Activated effector memory CD4-positive, alpha-beta T cell treated with anti-CD3 and anti-CD28 coated beads, Interleukin-2, amount 50 U/mL, for 16 hours (primary cell): ENCODE measurements at places on chromosomes 5 and 9.

DNA sequence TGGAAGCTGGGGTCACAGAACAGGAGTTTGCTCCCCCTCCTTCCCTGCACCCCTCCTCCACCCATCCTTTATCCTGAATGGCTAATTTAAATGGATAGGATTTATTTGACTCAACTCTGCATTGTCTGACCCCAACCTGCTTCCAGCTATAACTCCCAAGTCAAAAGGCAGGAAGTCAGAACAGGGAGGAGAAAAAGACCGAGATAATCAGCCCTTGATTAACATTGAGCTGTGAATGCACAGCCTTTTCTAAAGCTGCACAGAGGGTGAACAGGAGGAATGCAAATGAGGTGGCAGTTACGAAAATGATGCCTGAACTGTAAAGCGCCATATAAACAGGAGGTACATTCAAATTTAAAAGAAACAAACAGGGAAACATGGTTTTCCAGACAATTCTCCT, 152.8 kb downstream of the SPOCK1 start:
- DNase-seq = no peak

DNA sequence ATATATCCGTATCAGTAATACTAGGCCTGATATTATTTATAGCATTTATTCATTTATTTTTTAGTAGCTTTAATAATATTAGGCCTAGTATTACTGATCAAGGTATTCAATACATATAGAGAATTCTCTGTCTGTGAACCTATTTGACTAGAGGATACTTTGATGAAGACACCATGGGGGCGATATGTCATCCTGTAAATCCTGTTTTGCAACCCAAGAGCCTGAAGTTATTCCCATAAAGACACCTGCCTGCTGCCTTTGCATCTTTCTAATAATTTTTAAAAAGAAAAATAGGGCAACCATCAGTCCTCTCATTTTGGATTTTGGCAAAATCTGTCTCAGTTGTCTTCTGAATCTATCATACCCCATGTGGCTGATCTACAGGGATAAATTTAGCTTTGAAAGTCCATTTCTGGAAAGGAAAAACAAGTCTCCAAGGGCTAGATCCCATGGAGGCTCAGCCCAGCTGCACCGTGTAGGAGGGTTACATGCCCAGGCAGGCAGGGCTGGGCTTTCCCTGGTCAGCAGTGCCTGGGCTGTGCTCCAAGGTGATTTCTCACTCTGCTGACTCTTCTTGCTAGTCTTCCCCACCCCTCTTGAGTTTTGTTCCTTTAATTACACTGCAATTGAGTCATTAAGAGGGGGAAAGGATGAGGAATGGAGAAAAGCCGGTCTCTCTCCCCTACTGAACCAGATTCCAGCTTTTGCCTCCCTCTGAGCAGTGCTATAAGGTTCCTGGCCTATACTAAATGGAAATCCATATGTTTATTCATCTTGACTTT, 169.0 kb downstream of the TRIM32 start:
- no peak for DNase-seq

GRCh38 chr9:88724331-88724730, 189.4 kb downstream of the NXNL2 start:
- DNase-seq = no peak

- no peak for DNase-seq
Observed at GRCh38 chr5:93145767-93146166, 435.3 kb downstream of the NR2F1-AS1 start.

DNA sequence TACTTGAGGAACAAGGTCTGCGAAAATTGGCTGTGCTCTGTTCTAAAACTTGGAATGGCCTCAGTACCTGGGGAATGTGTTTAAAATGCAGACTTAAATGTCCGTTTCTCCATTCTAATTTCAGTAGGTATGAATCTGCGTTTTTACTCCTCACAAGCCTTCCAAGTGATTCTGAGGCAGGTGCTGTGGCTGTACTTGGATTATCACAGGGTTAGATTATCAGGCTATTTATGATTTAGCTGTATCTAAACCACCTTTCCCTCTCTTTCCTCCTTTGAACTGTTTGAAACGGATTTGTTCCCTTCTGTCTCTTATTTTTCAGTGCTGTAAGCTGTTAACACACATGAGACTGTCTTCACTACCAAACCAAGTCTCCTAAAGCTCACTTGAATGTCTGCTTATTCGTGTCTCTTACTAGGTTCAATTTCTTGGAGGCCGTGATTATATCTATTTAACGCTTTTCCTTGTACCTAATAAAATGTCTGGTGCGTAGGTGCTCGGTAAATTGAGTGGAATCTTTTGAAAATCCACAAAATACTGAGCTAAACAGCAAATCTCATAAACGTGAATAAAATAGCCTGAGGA, 714 bp upstream of the CETN3 start:
- no peak for DNase-seq

- no peak for DNase-seq
Observed at GRCh38 chr5:139178935-139179334, 19.2 kb downstream of the SIL1 start.

- no peak for DNase-seq
Observed at GRCh38 chr5:124634741-124635323, 111.6 kb downstream of the ZNF608 start.

DNA sequence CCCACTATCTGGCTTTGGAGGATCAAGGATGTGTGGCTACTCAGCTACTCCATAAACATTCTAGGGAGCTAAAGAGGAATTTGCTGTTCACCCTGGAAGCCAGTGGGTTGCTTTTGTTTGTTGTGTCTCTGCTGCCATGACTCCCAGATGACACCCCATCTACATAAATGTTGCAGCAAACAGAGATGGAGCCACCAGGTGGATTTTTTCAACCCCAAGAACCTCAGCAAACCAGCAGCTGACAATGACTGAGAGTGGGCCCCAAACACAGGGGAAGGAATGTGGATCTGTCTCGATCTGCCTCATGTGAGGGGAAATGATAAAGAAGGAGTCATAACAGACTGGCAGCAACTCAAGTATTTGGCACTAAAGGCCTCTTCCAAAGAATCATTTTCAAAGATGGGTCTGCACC, 132.7 kb upstream of the TNC start:
- no peak for DNase-seq

DNA sequence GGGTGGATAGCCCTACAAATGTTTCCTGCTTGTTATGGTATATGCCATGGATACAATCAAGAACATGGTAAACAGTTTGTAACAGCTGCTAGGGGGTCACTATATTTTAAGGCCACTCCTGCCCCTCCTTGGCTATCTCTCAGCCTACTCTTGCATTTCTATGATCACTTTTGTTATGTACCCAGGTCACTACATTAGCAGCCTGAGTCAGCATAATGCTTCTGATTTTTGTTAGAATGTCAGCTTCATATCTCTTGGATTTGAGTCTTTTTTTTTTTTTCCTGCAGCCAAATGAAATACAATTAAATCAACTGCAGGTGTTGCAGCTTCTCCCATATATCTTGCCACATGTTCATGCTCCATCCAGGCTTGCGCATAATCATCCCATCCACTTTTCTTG, 629.7 kb upstream of the GRAMD2B start:
- no peak for DNase-seq

- DNase-seq = no peak
Observed at GRCh38 chr5:128913551-128913950, 51.7 kb upstream of the SLC27A6 start.

- DNase-seq = no peak
Observed at GRCh38 chr5:178418471-178419010, 171.7 kb downstream of the COL23A1 start.

DNA sequence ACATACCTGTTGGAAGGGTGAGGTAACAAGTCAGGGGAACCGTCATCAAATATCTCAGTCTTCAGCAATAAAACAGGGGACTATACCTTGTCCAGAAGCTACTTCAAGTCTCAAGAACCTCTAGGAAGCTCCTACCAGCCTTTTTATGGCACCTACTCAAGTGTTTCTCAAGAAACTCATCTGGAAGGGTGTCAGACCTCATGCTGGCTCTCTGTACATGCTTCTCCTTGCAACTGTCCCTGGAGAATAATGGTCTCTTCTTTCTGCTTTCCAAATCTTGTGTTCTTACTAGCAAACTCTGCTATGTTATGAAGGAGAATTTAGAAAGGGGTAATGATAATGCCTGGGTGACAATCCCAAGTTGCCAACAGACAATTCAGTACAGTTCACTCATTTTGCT, 8.3 kb upstream of the PTAR1 start:
- no peak for DNase-seq

DNA sequence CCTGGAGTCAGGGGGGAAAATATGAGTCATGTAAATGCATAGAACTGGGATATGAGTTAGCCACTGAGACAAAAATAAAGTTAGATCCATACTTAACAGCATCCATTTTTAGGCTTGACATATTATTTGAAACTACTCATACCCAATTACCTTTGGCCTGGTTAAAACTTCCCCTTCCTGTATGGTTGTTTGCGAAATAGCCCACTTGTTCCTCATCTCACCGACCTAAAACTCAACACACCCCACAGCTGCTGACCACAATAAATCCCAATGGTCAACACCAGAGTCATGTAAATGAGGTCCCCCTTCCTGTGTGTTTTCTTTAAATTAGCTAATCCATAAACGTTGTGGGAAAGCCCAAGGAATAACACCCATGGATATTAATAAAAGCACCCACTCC, 55.2 kb upstream of the TMEM215 start:
- DNase-seq = no peak

DNA sequence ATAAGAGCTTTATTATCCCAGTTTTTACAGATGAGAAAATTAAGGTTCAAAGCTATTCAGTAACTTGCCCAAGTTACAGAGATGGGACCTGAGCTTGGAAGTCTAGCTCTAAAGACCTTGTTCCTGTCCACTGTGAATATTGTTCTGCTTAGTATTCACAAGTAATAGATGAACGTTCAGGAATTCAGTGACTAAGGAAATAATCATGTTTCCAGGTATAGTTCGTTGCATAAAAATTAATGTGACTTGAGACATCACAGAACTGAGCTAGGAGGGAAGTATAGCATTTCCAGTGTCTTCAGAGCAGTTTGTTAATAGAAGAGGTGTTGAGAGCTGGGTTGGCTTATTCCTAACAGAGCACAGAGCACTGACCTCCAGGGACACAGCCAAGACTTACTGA, 136.1 kb downstream of the FGF1 start:
- no peak for DNase-seq

DNA sequence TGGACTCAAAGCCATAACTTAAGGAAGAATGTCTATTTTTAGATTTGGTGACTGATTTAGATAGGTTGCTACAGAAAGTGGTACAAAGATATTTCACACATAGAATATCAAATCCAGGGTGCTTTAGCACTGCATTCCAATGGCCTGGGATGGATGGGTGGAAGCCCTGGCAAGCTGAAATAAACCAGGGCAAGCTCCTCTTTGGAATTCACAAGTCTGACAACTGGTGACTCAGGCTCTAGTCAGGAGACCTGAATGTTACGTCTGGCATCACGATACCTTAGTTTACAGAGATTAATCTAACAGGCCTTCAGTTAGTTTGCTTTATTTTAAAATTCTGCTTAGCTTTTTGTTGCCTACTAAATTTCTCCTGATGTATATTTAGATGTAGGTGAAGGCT, 144.0 kb downstream of the TMC1 start:
- no peak for DNase-seq

GRCh38 chr5:151255621-151256286, 2.8 kb downstream of the GM2A start:
- no peak for DNase-seq

GRCh38 chr9:14661421-14662059, 31.7 kb downstream of the ZDHHC21 start:
- DNase-seq = no peak

DNA sequence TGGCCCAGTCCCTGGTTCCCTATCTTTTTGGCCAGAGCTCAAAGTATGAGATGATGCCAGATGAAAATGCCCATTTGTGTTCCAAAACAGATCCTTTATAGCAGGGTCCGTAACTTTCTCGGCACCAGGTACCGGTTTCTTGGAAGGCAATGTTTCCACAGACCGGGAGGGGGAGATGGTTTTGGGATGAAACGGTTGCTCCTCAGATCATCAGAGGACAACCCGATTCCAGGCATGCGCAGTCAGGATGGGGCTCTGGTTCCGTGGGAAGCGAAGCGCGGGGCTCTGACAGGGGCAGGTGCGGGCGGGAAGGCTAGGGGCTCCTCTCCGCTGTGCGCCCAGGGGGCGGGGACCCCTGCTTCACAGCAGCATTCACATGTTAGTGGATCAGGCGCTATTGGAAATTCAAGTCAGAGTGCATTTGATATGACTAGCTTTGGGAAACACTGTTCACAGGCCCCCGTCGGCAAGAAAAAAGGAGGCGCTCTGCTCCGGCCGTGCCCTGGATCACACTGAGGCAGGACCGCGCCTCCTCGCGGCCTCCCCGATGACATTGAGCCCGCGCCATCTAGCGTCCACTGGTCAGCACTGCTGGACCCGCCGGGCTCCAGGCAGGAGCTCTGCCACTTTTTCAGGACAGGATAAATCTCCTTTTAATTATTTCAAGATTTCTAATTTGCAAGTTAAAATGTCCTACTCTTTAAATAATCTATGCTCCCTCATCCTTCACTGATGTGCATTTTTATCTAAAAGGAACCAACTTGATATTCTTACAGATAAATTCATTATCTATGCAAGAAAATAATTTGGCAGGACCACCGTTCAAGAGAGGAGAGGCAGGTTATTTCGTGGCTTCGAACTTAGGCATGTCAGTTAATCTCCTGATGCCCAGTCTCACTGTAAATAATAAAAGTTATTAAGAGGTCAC, 190.0 kb downstream of the FANCC start:
- DNase-seq = peak; percentile 87

- no peak for DNase-seq
Observed at GRCh38 chr5:169576181-169576598, 7.4 kb upstream of the SPDL1 start.

DNA sequence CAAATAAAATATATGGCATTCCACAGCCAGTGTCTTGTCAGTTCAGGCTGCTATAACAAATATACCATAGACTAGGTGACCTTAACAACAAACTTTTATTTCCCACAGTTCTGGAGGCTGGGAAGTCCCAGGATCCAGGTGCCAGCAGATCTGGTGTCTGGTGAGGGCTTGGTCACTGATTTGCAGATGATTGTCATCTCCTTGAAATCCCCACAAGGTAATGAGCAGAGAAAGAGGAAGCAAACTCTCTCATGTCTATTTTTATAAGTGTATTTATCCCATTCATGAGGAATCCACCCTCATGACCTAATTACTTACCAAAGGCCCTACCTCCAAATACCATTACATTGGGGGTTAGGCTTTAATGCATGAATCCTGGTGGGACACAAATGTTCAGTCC, 663.2 kb downstream of the TLR4 start:
- DNase-seq = no peak

- no peak for DNase-seq
Observed at GRCh38 chr5:72741805-72742204, 74.7 kb upstream of the TNPO1 start.

- DNase-seq = peak; percentile 86
Observed at GRCh38 chr5:151094030-151094851, 13.4 kb upstream of the TNIP1 start.
